ENCODE measurements at places on chromosomes 2 and 18. TPM values are rescaled to one million over a fixed set of nuclear protein-coding genes. Genes with fewer than 3 reads are reported as not detected.
A peak's percentile ranks its signal among the peaks of the same experiment; 100 is the strongest.

- H3K4me1 ChIP-seq: peaks cover 61% of the 10 kb centered on the region
- H3K4me3 ChIP-seq: no peak overlapping the region
- H3K27ac ChIP-seq: peak overlapping the region; percentile 18
- DNase-seq: no peak
These were observed 2.6 kb downstream of the CYB5A start for GRCh38 chr18:74289137-74289536.

- H3K27ac ChIP-seq: no peak overlapping the region
- peaks cover 74% of the 10 kb centered on the region for H3K36me3 ChIP-seq
- peaks cover 41% of the 10 kb centered on the region for H3K4me1 ChIP-seq
- no peaks in the 10 kb centered on the region for H3K27me3 ChIP-seq
These were observed 151.8 kb downstream of the MGAT5 start for GRCh38 chr2:134405611-134406081.

The SMARCAL1 gene
- total RNA-seq: 34.3 TPM

DNA sequence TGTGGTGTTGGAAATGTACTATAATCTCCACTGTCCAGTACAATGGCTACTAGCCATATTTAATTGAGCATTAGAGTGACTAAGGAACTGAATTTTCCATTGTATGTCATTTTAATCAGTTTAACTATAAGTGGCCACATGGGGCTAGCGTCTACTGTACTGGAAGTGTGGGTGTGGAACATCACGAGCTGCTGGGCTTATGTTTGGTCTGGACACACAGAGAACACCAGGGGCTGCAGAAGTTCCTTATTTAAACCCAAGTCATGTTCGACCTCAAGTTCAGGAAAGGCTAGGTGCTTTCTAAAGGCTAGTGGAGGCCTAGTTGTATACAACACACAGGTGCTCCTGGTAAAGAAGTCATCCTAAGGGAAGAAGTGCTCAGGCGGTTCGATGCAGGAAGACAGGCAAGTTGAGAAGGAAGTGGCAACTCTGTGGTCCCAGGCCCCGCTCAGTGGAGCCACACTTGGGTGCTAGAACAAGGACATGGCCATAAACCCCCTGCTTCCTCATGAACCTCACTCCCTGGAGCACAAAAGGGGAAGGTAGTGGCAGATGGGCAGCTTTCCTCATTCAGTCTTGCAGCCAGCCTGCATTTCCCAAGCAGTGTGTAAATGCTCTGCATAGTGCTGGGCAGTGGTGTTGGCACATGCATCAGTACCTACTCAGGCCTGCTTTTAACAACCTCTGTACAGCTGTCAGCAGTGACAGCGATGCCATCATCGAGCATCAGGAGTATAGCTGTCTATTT is 13.3 kb downstream of the LGALSL start:
- no peaks in the 10 kb centered on the region for H3K36me3 ChIP-seq
- H3K27me3 ChIP-seq: no peaks in the 10 kb centered on the region
- H3K27ac ChIP-seq: no peak overlapping the region
- no peak overlapping the region for H3K4me3 ChIP-seq
- DNase-seq: no peak

GRCh38 chr2:179931502-179931901 is 70.1 kb upstream of the ZNF385B start:
- H3K4me3 ChIP-seq: no peak overlapping the region
- H3K4me1 ChIP-seq: no peaks in the 10 kb centered on the region
- peaks cover 61% of the 10 kb centered on the region for H3K36me3 ChIP-seq
- H3K27me3 ChIP-seq: no peaks in the 10 kb centered on the region
- no peak overlapping the region for H3K27ac ChIP-seq

GRCh38 chr2:207747653-207748560 is 21.8 kb downstream of the FZD5 start:
- H3K4me3 ChIP-seq: no peak overlapping the region
- H3K36me3 ChIP-seq: peaks cover 33% of the 10 kb centered on the region
- H3K27ac ChIP-seq: no peak overlapping the region
- H3K4me1 ChIP-seq: no peaks in the 10 kb centered on the region

The FOXD4L1 gene
- 0.17 TPM for total RNA-seq

The HOXD11 gene
- not detected for total RNA-seq

DNA sequence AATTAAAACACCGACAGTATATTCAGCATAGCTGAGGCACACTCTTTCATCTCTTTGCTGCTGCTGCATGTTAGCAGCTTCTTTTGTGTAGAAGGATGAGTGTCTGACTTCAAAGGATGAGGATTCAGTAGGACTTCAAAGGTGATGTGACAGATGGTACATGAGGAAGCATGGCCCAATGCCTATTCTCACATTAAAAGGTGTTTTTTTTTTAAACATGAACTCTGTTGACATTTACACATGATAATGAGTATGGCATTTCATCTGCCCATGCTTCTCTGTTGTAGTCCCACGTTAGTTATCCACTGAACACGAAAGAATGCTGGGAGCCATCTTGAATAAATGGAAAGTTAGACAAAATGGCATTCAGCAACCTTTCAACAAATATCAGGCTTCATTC is 1950.8 kb upstream of the PIK3C3 start:
- no peak overlapping the region for H3K27ac ChIP-seq
- H3K4me1 ChIP-seq: no peaks in the 10 kb centered on the region
- no peaks in the 10 kb centered on the region for H3K27me3 ChIP-seq
- no peak overlapping the region for H3K4me3 ChIP-seq

GRCh38 chr2:36097022-36097421 is 258.6 kb upstream of the CRIM1 start:
- no peak overlapping the region for H3K4me3 ChIP-seq
- no peak for DNase-seq
- H3K27me3 ChIP-seq: no peaks in the 10 kb centered on the region
- no peaks in the 10 kb centered on the region for H3K4me1 ChIP-seq
- H3K36me3 ChIP-seq: no peaks in the 10 kb centered on the region

The TUBA4B gene
- not detected for total RNA-seq

- H3K4me3 ChIP-seq: no peak overlapping the region
- no peaks in the 10 kb centered on the region for H3K27me3 ChIP-seq
- DNase-seq: no peak
- H3K27ac ChIP-seq: no peak overlapping the region
- no peaks in the 10 kb centered on the region for H3K36me3 ChIP-seq
These were observed 45.5 kb upstream of the CAVIN2 start for GRCh38 chr2:191892391-191892790.

DNA sequence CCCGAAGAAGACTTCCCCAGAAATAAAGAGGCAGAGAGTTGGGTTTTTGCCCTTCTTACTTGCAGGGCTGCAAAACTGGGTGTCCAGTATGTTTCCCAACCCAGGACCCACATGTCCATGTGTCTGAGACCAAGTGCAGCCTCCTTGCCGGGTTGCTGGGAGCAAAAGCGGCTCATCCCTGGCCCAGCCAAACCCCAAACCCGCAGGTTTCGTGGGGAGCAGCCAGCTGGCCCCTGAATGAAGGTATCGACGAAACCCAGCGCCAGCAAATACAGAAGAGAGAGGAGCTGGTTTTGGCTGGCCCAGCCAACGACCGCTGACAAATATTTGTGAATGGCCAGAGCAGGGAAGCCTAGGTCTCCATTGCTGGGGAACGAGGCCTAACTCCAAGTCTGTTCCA is 197.1 kb downstream of the SMAD7 start:
- H3K4me1 ChIP-seq: peaks cover 6% of the 10 kb centered on the region
- peaks cover 2% of the 10 kb centered on the region for H3K36me3 ChIP-seq
- DNase-seq: no peak
- H3K27ac ChIP-seq: no peak overlapping the region
- no peak overlapping the region for H3K4me3 ChIP-seq
- no peaks in the 10 kb centered on the region for H3K27me3 ChIP-seq

DNA sequence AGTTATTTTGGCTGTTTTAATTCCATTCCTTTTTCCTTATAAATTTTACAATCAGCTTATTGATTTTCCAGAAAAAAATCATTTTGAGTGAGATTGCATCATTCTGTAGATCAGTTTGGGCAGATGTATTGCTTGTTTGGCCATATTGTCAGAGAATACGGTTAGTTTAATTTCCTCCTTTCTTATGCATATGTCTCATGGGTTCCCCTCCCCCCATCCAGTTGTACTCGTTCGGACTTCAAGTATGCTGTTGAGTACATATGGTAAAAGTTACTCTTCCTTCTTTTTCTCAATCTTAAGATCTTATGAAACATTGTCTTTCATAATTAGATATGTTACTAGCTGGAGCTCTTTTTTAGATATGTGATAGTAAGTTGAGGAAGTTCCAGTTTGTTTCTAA is 131.2 kb upstream of the TTC27 start:
- H3K36me3 ChIP-seq: peaks cover 66% of the 10 kb centered on the region
- peak overlapping the region; percentile 4 for H3K27ac ChIP-seq
- peaks cover 14% of the 10 kb centered on the region for H3K4me1 ChIP-seq
- no peak for DNase-seq

DNA sequence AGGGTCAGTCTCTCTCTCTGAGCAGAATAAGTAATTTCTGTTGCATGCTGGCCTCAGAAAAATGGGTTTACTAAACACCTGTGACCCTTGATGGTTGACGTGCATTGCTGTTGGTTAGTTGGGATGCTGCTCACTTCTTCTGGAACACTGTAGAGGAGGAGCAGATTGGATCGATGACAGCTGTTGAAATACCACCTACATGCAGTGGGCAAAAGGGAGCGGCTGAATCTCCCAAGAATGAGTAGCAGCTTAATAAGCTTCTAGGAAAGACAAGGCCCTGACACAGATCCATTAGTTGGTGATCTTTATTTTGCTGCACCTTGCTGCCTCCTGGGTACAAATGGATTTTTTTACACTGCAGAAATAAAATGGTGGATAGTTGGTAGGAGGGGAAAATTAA is 43.2 kb downstream of the KDM3A start:
- H3K27ac ChIP-seq: no peak overlapping the region
- H3K4me1 ChIP-seq: no peaks in the 10 kb centered on the region
- no peaks in the 10 kb centered on the region for H3K27me3 ChIP-seq
- no peak for DNase-seq
- peaks cover 98% of the 10 kb centered on the region for H3K36me3 ChIP-seq
- no peak overlapping the region for H3K4me3 ChIP-seq

DNA sequence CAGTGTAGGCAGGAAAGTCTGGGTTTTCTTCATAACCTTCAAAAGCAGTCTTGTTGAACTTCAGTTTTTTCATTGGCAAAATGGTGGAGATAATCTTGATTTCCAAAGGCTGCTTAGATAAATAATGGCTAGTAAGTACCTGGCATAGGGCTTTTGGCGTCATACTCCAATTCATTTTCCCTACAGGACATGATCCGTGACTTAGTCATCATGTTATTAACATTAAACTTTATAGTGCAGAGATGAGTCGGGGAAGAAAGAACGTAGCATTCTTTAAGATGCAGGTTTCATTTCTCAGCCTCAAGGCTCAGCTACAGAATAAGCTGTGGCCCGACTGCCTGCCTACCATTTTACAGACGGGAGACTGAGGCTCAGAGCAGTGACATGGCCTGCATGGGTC is 64.0 kb downstream of the RALBP1 start:
- no peak overlapping the region for H3K4me3 ChIP-seq
- H3K36me3 ChIP-seq: peaks cover 45% of the 10 kb centered on the region
- H3K27ac ChIP-seq: no peak overlapping the region

The SLC8A1 gene
- 0.04 TPM for total RNA-seq
